ENCODE measurements at places on chromosomes 5 and 9.
A peak's percentile ranks its signal among the peaks of the same experiment; 100 is the strongest.

- DNase-seq = no peak
These were observed 27.1 kb downstream of the ABCA1 start for GRCh38 chr9:104900871-104901270.

DNA sequence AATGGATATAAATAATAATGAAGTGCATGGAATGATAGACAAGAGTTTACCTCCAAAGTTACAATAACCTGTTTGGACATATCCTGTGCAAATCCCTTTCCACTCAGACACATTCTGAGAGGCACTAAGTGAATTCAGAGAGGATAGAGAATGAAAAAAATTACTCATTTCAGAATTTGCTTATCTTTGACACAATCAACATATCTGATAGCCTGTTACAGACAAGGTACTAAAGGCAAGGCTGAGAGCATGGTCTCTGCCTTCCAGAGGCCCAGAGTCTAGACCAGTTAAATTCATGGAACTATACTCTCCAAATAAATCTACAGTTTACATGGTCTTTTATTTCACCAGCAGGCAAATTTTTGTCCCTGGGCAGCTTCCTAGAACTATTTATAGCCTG, 371.8 kb upstream of the PTGER4 start:
- no peak for DNase-seq

GRCh38 chr5:57778501-57779091, 296.0 kb upstream of the ACTBL2 start:
- DNase-seq = no peak

GRCh38 chr9:79902825-79903600, 331.2 kb downstream of the TLE4 start:
- DNase-seq = no peak

DNA sequence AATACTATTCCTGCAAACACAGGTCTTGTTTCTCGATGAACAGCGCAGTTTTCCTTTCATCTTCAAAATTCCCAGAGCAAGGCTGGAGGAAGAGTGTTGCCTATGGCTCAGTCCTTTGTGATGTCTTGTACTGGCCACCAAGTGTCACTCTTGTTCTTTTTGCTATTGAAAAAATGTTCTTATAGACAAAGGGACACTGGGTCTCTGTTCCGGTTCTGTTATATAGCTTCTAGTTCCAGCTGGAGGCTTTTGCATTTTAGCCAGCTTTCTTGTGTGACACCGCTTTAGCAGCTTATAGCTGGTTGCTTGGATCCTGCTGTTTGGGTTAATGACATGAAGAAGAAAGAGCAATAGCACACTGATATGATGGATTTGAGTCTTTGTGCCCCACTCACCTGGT, 343.7 kb upstream of the KCNN2 start:
- DNase-seq = peak; percentile 5

DNA sequence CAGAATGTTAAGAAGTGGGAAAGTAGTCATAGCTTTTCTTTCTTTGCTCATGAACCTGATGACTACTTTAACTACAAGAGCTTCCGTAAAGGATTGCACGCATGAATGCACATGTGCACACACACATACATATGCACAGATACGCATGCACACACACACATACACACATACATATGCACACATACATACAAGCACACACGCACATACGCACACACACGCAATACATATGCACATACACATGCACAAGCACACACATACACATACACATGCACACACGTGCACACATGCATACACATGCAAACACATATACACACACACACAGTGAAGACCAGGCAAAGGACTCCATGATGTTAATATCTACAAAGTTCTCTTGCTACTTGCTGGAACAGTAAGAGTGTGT, 22.9 kb downstream of the LSM11 start:
- DNase-seq = no peak
